ENCODE measurements at places on chromosomes 16 and 17.

GRCh38 chr16:85941863-85942644 is 43.1 kb downstream of the IRF8 start:
- DNase-seq: no peak

GRCh38 chr16:58433569-58433951 is 41.3 kb downstream of the GINS3 start:
- no peak for DNase-seq

DNA sequence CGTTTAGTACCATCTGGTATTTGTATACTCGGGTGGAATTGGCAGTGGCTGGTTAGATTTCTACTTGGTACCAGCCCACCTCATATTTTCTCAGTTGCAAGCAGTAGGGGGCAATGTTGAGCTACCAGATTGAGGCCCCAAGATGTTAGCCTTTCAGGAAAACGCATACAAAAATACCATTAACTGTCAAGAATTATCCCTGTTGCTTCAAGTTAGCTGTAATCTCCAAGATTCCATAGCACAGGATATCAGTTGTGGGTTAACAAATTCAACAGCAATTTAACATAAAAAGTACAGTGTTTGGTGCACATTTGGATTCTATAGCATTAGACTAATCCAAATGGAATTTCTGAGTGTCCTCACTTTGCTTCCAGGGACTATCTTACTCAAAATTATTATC is 188.2 kb downstream of the FTO start:
- DNase-seq: no peak

GRCh38 chr16:73113336-73113735 is 65.4 kb upstream of the ZFHX3 start:
- no peak for DNase-seq

- peak; percentile 67 for DNase-seq
These were observed 13.2 kb upstream of the AURKB start for GRCh38 chr17:8223356-8224126.

DNA sequence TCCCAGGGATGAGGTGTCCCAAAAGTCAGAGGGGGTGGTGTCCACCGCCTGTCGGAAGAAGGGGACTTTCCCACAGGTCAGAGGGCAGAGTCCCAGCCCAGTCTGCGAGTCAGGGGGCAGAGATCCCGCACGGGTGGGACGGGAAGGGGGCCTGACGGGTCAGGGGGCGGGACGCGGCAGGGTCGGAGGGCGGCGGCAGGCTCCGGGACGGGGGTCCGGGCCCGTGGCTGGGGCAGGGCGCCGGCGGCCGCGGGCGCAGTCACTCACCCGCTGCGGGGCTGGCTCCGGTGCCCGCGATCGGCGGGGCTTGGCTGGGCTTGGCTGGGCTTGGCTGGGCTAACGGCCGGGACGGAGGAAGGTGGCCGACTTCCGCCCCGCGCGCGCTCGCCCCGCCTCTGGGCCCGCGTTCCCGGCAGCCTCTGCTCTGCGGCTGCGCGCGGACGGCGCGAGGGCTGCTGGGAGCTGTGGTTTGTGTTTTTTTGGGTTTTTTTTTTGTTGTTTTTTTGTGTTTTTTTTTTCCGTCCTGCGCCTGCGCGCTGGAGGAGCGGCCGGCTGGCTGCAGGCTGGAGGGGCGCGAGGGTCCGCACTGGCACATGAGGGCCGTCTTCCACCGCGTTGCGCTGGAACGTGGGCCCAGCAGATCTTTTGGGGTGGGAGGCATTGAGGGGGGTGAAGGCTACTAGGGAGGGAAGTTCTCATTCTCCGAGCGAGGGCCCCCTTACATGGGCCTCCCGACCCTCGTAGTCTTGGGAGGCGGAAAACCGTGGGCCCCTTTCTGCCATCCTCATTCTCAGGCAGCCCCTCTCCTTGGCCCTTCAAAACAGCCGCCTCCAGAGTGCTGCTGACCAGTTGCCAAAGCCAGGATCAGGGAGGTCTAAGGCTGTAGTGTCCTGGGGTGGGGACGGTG is at the start of gene CANT1:
CANT1 (minus strand) TSS at position 368 of the 907 bp plus-strand sequence. CDS start 12,142 bp downstream, outside the sequence.
- peak; percentile 87 for DNase-seq

DNA sequence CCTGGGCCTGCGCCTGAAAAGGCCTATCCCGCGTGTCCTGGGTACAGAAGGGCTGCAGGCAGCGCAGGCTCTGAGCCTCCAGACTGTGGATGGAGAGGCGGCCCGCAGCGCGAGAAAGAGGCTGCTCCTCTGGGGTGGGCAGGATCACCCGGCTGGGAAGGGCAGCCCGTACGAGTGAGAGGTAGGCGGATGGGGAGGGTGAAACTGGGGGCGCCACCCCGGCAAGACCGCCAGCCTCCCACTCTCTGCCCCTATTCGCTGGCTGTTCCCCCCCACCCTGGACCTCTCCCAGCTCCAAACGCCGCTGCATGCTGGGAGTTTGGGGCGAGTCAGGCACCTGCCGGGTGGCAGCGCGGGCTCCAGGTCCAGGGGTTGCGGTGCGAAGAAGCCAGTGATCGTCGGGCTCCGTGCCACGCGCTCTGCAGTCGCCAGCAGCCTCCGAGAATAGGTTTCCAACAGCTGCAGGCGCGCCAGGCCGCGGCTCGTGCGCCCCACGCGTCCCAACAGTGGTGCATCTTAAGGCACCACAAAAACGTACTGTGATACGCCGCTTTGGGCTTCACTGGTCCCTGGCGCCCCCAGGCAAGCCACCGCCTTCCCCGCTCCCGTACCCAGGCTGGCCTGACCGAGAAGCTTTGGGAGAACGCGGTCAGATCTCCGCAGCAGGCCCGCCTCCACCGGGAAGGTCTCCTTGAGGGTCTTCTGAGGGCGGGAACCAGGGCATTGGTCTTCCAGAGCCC is 1.1 kb downstream of the NOXO1 start:
- no peak for DNase-seq

DNA sequence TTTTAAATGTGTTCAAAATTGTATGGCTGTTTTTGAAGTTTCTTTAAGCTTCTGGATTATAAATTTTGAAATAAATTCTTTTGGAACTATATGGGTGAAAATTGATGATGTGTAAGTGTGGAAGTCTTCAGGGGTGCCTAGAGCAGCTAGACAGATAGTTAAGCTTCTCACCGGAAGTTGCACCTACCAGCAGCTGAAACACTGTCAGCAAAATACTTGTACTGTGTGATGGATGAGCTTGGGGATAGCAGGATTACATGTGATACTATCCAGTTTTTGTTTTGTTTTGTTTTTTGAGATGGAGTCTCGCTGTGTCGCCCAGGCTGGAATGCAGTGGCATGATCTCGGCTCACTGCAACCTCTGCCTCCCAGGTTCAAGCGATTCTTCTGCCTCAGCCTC is 19.7 kb downstream of the RBL2 start:
- no peak for DNase-seq

GRCh38 chr17:9513266-9513665 is 62.4 kb downstream of the STX8 start:
- no peak for DNase-seq

DNA sequence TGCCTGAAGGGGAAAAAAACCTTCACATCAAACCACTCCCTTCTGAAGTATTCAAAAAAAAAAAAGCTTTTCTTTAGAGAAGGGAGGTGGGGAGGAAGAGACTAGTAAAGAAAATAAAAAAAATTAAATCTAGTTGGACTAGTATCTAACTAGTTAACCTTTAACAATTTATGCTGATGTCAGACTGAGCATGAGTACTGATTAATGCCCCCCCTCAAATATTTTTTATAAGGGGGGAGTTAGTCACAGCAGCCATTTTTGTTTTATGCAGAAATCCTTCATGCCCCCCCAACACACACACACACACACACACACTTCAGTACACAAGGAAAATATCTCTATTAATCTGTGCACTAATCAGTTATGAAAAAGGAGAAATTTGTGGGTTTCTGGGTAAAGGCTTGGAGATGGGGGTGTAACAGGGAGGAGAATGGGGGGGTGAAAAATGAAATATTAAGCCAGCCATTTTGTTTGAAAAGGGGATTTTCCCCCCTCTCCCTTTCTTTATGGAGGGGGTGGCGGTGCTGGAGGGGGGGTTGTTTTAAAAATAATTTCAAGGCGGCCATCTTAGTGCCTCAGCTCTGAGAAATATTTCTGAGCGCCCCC is 4.7 kb upstream of the CHD3 start:
- no peak for DNase-seq

- DNase-seq: no peak
These were observed 606.8 kb upstream of the CDH11 start for GRCh38 chr16:65728652-65729051.

- peak; percentile 23 for DNase-seq
These were observed at the start of gene DOC2B for GRCh38 chr17:181245-182049. Gene DOC2B (minus strand): TSS chr17:181650. CDS start chr17:181479, 171 bp downstream.

DNA sequence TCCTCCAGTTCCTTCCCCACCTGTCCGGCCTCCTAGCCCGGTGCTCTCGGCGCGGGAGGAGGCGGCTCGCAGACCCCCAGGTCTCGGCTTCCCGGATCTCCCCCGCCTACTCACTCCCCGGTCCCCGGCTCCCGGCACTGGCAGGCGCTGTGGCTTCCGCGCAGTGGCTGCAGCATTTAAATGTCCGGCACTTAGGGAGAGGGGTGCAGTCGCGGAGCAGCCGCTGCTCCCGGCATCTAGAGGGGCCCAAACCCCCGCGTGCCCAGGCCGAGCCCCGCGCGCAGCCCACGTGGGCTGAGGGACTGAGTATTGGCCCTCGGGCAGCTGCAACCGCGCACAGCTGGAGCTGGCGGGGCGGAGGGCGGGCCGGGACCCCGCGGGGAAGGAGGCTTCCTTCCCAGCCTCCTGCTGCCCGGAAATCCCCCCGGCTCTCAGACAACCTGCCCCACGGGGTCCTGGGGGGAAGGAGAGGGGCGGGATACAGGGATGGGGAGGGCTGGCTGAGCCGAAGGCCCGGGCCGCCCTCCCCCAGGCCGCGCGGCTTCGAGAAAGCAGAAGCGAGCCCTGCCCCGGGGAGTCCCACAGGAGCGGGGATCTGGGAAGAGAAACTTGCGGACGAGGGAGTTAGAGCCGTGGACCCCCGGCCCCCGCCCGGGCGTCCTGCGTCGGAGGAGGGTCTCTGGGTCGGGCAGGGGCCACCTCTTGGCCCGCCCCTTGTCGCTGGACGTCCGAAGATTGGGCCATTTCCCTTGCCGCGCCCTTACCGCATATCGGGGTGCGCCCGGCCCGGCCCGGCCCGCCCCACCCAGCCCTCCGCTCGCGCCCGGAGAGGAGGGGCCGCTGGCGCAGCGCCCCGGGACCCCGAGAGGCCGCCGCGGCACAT is at the start of gene MMP25:
MMP25 (plus strand) TSS at position 804 of the 883 bp plus-strand sequence. CDS start 357 bp downstream, outside the sequence.
- peak; percentile 93 for DNase-seq

DNA sequence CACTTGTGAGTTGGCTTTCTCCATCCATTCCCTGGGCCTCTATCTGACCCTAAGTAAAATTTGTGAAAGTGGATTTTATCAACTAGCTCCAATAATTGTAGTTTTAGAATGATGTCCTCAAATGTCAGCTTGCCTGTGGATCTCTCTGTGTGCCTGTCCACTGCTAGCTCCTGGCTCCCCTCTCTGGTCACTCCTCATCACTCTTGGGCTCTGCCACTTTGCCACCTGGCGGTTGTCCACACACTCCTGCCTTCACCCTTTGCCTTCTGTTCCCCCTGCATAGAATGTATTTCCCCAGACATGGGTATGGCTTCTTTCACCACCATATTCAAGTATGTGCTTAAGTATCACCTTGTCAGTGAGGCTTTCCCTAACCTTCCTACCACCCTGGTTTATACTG is 19.8 kb downstream of the ANKFN1 start:
- no peak for DNase-seq

DNA sequence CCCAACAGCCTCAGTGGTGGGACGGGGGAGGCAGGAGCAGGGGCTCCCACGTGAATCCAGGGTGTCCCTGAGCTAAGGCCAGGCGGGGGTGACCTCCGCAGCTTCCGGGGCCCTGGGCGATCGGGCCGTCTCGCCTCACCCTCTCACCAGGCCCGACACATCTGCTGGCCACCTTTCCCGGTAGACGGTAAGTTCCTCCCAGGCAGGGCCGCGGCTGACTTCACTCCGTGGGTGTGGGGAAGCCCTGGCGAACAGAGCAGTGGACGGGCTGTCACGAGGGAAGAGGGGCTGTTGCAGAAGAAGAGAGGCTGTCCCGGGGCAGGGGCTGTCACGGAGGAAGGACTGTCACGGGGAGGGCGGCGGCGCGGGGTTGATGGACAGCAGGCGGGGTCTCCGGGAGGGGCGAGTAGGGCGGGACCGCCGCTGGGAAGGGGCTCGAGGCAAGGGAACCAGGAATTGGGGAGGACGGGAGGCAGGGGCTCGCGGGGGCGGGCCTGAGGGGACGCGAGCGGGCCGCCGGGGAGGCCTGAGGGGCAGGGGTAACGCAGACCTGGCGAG is 498 bp downstream of the PKMYT1 start:
- peak; percentile 74 for DNase-seq

DNA sequence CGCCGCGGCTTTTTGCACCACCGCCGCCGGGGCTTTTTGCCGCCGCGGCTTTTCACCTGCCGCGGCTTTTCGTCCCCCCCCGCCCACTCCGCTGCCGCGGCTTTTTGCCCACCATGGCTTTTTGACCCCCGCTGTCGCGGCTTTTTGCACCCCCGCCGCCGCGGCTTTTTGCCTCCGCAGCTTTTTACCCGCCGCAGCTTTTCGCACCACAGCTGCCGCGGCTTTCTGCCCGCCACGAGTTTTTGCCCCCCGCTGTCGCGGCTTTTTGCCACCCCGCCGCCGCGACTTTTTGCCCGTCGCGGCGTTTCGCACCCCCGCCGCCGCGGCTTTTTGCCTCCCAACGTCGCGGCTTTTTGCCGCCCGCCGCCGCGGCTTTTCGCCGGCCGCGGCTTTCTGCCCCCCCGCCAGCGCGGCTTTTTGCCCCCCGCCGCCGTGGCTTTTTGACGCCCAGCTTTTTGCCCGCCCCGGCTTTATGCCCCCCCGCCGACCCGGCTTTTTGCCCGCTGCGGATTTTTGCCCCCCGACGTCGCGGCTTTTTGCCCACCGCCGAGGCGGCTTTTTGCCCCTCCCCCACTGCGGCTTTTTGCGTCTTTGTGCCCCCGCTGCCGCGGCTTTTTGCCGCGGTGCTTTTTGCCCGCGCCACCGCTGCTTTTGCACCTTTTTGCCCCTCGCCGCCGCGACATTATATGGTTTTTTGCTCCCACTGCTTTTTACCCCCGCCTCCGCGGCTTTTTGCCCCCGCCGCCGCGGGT is 1343.6 kb downstream of the TP53TG3F start:
- DNase-seq: no peak

DNA sequence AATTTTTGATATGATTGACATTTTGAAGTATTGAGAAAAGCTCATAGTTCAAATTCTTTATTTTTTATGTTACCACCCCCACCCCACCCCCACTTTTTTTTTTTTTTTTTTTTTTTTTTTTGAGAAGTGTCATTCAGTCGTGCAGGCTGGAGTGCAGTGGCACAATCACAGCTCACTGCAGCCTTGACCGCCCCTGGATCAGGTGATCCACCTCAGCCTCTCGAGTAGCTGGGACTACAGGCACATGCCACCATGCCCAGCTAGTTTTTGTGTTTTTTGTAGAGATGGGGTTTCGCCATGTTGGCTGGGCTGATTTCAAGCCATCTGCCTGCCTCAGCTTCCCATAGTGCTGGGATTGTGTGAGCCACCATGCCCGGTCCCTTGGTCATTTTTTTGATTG is 7.4 kb downstream of the TAF15 start:
- no peak for DNase-seq

- no peak for DNase-seq
These were observed 7.8 kb downstream of the GAA start for GRCh38 chr17:80109066-80109660.

DNA sequence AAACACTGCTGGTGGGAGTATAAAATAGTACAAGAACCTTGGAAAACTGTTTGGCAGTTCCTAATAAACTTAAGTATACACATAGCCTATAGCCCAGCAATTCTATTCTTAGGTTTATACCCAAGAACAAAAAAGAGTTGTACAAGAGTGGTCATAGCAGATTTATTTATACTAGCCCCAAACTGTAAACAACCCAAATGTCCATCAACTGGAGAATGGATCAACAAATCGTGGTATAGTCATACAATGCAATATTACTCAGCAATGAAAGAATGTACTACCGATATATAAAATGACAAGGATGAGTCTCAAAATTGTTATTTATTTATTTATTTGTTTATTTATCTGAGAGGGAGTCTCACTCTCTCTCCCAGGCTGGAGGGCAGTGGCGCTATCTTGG is 23.1 kb downstream of the GNGT2 start:
- DNase-seq: no peak
